Activated CD4-positive, alpha-beta T cell treated with anti-CD3 and anti-CD28 coated beads, Interleukin-2, Interleukin-4, amounts not matched to agents 100 ng/mL and 50 ng/mL, durations not matched to agents 16 hours and 8 hours (primary cell): ENCODE measurements at places on chromosomes 5 and 9.
A peak's percentile ranks its signal among the peaks of the same experiment; 100 is the strongest.

DNA sequence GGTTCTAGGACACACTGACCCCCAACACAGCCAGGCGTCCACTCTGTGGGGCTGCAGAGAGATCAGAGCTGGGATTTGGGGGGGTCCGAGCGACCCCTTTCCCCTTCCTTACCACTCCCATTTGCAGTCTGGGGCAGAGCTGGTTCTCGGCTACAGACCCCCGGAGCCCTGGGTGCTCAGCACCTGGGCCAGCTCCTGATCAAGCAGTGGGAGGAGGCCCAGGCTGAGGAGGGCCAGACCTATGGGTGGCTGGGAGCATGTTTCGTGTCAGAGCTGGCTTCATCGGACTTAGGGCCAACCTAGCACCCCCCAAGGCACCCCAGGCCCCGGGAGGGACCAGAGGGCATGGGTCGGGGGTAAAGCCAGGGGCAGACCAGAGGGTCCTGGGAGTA, 7.6 kb downstream of the GRIN1 start:
- DNase-seq: no peak

DNA sequence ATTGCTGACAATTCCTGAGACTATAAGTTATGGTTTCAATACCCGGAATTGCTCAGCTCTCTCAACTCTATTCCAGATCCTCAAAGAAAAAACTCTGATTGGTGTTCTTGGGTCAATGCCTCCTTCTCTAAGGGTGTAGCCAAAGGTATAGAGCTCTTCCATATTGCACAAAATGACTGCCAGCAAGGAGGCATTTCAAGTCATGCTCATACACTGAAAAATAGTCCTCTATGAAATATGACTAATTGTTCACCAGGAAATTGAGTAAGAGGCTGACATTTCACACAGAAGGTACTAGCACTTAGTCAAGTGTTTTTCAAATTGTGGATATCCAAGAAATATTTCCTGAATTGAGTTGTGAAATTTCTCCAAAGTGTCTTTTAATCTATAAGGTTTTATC, 111.1 kb upstream of the KLF9 start:
- DNase-seq: peak; percentile 30

GRCh38 chr9:85223506-85224125, 518.1 kb downstream of the AGTPBP1 start:
- DNase-seq: no peak

- DNase-seq: no peak
These were observed 143.3 kb downstream of the ALDH1A1 start for GRCh38 chr9:72809586-72809985.

DNA sequence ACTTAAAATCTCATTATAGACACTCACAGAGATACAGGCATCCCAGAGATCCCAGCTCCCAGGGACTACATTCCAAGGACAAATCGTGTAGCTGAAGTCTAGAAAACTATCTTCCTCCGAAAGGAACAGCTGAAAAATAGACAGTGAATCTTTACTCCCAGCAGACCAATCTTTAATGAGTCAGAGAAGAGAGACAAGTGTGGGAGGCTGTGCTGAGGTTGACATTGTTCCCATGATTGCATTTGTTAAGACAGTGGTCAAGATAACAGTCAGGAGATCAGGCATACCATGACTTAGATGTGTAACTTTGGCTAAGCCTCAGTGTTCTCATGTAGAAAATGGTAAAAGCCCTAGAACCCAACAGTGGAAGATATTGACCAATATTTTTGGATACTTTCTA, 120.7 kb downstream of the PAPPA start:
- no peak for DNase-seq

GRCh38 chr9:118395415-118395814, 691.2 kb downstream of the TLR4 start:
- DNase-seq: peak; percentile 50

- DNase-seq: peak; percentile 84
These were observed 3.6 kb upstream of the SNAPC4 start for GRCh38 chr9:136403538-136403914.

GRCh38 chr9:131417264-131418142, 23.6 kb downstream of the PRRC2B start:
- DNase-seq: no peak

GRCh38 chr9:109167716-109168115, 667 bp upstream of the FRRS1L start:
- DNase-seq: no peak
